ENCODE measurements at places on chromosomes 6 and 20.
A peak's percentile ranks its signal among the peaks of the same experiment; 100 is the strongest.

DNA sequence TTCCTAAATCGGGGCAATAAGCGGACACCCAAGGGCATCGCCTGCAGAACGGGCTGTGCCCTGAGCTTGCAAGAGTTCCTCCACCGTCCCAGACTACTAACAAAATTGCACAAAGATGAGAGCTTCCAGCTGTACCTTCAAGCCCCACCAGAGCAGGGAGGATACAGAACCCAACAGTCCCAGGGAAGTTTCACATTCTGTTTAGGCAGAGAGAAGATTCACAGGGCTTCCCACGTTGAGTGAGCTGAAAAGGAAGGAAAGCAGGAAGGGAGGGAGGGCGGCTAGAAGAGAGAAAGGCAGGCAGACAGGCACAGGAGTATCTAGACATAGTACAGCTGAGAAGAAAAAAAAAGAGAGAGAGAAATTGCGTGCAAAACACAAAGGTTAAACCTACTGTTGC, 112.6 kb upstream of the AFDN start:
- no peak for DNase-seq

DNA sequence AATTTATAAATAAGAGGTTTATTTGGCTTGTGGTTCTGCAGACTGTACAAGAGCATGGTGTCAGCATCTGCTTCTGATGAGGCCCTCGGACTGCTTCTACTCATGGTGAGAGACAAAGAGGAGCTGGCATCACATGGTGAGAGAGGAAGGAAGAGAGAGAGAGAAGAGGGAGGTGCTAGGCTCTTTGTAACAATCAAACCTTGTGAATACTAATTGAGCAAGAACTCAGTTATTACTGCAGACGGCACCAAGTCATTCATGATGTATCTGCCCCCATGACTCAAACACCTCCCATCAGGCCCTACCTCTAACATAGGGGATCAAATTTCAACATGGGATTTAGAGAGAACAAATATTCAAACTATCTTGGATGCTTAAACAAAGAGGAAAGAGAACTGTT, 6.3 kb upstream of the SIRPG start:
- no peak for DNase-seq

DNA sequence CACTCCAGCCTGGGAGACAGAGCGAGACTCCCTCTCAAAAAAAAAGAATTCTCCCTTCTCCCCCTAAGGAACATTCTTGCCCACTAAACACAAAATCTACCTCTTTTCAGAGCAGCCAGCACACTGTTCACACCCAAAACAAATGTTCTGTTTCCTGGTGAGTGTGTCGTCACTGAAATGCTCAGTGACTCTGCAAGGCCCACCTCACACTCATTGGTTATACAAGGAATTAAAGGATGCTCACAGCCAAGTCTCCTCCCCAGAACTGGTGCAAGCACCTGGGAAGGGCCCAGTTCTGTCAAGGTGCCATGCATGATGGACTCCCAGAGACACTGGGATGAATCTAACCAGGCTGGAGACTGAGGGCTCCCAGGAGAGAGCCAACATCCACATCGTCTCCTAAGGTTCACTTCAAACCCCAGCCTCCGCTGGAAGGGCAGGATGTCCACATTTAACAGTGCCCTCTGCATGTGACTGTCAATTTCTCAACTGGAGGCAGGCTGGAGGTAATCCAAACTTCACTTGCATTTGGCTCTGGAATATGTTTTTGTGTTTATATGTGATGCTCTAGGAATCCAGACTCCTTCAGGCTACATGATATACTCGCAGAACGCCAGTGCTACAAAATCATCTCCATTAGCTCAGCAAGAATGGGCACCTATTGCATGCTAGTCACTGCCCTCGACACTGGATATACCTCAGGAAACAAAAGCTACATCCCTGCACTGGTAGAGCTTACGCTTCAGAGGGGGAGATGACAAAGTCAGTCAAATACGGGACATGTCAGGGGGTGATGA, 7.1 kb downstream of the RRBP1 start:
- no peak for DNase-seq

DNA sequence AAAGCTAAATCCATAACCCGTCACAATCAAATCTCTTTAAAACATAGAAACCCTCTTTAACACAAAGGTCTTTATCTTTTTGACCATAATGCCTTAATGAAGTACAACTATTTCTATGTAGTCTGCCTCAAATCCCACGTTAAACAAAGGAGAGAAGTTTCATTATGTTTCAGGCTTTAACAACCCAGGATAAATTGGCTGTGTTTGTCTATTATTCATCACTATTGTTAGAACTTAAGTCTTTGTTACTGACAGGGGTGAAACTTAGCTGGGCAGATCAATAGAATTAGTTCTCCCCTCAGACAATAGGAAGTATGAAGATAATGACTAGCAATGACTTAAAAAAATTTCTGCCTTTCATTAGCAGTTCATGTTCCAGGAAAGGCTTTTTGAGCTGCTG, 10.1 kb upstream of the METTL24 start:
- no peak for DNase-seq

DNA sequence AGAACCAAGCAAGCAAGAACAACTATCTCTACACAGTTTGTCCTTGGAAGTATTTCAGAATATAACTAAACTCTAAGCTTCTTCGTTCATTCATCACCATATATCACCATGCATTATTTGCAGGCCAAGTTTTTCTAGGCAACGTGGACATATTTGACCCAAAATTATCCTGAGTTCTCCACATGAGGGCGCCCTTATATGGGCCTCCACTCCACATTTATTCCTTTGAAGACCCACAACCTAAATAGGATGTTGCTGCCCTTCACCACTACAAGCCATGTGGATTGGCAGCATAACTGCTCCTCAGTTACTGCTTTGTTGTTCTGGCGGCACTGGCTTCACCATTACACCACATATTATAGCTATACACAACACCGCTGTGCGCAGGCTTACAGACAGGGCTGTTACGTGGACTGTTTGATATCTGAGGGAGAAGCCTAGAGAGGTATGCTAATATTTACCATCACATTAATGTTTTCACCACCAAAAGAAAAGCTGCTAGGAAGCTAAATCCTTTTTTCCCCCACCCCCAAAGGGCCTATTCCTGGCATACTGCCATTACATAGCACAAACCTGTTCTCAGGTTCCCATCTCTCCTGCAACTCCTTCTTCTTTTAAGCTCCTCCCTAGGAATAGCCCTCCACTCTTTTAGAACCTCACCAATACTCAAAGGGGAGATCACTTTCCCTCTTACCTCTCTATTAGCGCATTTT, 411.7 kb downstream of the C6orf118 start:
- no peak for DNase-seq

GRCh38 chr6:29696147-29697125, 15.5 kb upstream of the ZFP57 start:
- no peak for DNase-seq

GRCh38 chr6:8651998-8652397, 216.7 kb upstream of the SLC35B3 start:
- no peak for DNase-seq

DNA sequence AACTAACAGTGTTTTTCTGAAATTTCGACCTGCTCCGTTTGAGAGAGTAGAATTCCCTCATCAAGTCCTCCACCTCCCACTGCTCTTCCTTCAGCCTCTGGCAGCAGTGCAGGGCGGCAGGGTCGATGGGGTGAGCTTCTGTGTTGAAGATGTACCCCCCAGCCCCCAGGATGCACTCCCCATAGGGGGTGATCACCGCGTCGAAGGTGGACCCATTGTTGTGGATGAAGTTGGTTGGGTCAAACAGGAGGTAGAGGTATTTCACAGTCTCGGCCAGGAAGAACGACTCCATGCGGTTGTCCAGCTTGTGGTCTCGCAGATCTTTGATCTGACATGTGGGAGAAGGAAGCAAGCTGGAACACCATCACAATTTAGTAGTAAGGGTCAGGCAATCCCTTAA, 23.0 kb upstream of the TRPC4AP start:
- no peak for DNase-seq

GRCh38 chr6:165890404-165890735, 227.3 kb upstream of the PDE10A start:
- DNase-seq = no peak

- DNase-seq = no peak
Measured at GRCh38 chr6:105810105-105810921, 275.8 kb upstream of the PRDM1 start.

- DNase-seq = no peak
Measured at GRCh38 chr6:82441047-82441855, 77.6 kb downstream of the TPBG start.

DNA sequence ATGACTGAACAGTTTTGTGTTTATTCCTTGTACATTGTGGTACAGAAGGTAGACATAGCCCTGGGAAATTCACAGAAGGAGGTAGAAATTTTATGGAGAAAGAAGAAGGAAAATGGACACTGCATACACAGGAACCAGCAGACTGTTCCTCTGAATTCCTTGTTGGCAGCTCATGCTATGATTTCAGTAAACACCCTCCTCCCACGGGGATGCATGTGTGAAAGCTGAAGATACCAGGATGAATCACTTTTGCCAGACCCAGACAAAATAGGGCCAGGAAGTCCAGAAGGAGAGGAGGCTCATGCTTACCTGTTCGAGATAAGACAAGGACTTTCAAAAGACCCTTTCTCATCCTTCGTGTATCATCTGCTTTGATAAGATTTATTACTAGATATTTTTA, 110.3 kb upstream of the GGTLC1 start:
- DNase-seq = no peak

DNA sequence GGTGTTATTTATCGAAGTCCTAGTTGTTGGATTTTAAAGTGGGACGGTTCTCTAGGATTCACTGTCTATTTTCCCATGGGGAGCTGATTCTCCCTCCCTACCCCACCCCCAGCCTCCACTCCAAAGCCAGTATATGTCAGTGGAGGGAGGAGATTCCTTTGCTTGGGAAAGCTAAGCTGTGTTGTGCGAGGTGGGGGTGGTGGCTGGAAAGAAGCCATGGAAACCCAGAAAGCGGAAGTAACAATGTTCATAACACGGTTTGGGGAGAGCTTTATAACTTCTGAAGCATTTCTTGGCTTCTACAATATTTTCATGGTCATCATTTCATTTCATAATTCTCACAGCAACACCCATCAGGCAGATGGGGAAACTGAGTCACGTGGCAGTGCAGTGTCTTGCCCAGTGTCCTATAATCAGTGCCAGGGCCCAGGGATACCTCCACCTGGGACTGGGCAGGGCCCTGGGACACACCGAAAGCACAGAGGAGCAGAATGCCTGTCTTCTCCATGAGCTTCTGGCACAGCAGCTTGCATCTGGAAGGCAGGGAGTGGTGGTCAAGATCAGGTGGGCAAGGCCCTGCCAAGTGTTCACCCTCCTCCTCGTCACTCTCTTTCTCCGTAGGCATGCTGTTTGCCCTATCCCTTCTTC, 4.5 kb downstream of the SUN5 start:
- DNase-seq = peak; percentile 32

GRCh38 chr6:106122938-106123656, 37.0 kb downstream of the PRDM1 start:
- no peak for DNase-seq
